ENCODE measurements at places on chromosomes 13 and 19.

- DNase-seq: no peak
Measured at GRCh38 chr19:5156231-5156986, 184.2 kb downstream of the PTPRS start.

DNA sequence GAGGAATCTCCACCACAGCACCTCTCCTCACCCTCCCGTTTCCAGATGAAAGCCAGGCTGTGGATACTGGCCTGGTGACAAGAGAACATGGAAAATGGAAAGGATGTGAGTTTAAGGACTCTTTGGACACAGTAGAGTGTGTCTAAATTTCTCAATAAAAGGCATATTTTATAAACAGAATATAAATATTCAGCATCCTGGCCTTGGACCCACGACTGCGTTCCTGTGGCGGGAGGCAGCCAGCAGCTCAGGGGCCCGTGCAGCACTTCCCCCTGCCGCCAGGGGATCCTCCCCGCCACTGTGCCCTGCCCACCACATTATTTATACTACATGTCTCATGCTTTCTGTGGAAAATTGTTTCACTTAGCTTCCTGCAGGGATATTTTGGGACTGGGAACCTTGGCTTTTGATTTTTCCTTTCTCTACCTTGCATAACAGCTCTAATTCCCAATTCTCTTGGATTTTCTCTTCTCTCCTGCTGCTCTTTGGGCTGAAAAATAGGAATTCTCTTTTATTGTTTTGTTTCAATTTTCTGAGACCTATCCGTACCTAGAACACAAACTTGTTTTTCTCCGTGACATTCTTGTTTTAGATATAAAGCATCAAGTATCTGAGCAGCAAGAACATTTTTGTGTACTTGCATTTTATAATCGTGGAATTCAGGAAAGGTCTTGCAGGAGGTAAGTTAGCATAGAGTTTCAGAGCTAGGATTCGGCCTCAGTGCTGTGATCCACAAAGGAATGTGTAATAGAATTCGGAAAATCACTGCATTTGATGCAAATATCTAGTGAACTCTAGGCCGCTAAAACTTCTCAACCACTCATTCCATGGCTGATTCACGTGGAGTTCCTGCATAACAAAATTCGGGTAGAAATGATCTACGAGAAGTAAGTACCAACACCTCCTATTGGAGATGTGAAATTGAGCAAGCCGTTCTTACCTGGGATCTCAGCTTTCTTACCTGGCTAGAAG, 107.7 kb upstream of the SPATA13 start:
- no peak for DNase-seq

DNA sequence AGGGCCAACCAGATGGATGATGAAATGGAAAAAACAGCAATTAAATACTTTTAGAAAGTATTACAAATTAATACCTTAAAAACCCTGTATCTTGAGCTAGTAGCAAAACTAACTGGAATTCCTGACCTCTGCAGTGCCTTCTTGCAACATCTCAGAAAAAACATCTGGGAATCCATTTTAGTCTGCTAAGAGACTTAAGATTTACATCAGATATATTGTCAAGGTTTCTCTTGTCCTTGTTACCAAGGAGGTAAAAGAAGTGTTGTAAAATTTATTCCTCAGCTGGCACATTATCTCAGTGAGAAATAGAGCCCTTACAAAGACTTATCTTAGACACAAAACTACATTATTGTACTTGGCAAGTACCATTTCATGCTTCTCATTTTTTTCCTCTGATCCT, 18.5 kb downstream of the KCNRG start:
- DNase-seq: no peak

DNA sequence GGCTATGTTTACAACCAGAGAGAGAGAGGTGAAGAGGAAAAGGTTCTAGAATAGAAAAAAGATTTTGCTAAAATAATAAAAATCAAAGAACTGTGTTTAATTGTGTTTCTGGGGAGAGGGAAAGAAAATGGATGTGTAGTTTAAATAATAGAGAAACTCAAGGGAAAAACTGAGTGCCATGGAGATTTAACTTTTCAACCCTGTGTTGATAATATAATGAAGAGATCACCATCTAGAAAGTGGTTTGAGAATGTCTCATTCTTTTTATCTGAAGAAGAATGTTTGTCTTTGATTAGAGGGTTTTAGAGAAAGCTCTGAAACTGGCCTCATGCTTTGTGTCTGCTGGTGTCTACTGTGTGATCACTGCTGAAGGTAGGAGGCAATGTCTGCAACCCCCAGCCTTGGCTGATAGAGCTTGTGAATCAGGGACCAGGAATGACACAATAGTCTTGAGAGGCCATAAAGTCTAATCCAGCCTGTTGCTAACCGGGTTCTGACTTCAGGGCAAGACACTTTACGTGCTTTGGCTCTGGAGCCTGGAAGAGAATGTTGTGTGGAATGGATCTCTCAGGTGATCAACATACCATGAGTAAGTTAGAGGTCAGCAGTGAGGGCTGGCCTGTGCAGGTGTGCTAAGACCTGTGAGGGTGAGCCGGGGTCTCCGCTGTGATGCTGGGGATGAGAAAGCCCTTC, 5.4 kb downstream of the COL4A2 start:
- DNase-seq: no peak

DNA sequence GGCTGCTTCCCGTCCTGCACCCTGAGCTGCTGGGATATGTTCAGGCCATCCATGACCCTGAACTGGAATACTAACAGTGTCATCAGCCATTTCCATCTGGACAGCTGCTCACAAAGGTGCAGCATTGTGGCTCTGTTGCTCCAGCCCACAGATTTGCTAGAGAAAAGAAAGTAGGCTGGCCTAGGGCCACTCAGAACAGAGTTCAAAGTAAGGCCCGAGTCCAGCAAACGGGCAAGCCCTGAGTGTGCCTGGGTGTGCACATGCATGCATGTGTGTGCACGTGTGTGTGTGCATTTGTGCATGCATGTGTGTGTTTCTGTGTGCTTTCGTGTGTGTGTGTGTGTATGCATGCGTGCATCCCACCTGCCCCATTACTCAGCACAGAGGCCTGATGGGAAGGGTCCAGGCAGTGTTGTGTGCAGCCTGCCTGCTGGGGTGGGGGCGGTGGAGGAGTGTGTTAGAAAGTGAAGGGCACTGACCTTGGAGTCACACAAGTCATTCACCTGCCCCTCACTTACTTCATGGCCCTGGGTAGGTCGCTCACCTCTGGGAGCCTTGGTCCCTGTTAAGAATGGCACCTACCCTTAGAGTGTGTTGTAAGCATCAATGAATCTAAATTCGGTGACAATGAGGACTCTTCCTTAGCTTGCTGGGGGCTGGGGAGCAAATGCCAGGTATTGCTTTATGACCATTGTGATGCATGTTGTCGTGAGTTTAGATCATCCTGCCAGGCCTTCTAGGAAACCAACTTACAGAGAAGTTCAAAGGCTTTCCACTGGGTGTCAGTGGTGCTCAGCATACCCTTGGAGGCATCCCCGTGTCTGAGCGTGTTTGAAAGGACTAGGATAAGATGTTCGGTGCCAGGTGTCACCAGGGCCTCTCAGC, 53.2 kb downstream of the GPR12 start:
- DNase-seq: no peak

DNA sequence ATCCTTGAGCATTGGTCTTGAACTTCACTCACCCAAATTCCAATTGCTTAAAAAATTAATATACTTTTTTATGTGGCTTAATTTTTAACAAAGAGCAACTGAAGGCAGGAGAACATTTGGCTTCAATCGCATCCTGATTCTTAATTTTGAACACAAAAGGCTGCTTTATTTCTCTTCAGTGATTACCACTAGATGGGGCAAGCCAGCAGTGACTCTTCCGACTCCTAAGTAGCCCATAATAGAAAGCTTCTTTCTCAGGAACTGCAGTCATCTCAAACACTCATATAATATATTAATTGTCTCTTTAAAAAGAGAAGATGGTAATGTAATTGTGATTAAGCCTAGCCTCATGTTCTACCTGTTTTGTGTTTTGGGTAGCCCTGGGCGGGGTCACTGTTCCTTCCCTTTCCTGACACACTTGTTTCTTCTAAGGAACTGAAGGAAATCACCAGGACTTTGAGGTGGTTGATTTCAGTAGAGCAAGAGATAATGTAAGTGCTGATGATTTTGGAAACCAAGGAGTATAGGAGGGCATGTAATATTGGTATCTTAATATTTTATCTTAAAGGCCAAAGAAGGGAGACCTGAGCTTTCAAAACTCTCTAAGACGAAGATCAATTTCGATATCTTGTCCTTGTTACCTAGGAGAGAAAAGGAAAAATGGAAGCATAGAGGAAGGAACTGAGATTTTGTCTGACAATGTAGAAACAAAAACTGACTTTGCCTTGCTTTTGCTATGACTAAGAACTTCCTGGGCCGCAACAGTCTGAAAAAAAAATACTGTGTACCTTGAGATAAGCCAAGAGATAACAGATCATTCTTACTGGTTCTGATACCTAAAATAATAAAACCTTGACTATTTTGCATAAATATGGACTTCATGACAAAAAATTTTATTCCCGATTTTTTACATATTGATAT, 73.1 kb downstream of the TNFSF13B start:
- DNase-seq: no peak

GRCh38 chr13:104447348-104447747, 1381.1 kb upstream of the SLC10A2 start:
- no peak for DNase-seq

- no peak for DNase-seq
Measured at GRCh38 chr13:113667771-113668490, 912 bp downstream of the GRK1 start.

- DNase-seq: no peak
Measured at GRCh38 chr19:18832306-18833140, 764 bp downstream of the UPF1 start.

All from DMS 273 treated with DMSO at 0.1 percent for 48 hours (cell line).